Glutamatergic neuron (in vitro differentiated cells): ENCODE measurements at places on chromosomes 3 and 15. TPM values are rescaled to one million over a fixed set of nuclear protein-coding genes. Genes with fewer than 3 reads are reported as not detected.

DNA sequence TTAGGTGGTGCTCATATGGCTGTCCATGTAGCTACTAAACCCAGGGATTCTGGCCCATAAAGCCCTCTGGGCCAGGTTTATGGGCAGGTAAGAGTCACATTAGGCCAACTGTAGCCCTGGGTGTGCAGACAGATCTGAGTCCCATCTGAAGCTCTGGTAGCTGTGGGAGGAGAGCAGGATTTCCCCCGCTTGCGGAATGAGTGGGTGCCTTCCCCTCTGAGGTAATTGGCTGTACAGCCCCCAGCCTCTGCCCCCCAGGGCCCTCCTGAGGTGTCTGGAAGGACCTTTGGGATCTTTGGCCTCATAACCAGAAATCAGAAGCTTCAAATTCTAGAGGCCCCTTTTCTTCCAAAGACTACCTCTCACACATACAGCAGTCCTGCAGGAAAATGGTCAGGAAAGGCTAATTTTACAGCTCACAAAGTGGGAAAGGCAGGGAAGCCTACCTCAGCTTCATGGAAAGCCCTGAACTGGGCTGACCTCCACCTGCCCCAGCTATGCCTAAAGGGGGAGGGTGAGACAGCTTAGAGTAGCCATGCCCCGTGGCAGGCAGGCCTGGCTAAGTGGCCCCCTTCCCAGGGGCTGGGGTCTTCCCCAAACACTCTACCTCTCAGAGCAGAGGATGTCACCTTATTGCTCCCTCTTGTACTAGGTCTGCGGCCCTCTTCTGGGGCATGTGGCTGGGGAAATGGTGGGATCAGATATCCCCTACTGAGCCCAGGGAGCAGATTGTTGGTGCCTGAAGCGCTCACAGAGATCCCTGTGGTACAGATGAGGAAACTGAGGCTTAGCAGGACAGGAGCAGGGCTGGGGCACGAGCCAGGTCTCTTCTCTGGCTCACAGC, 16.8 kb downstream of the HEMK1 start:
- DNase-seq: no peak

DNA sequence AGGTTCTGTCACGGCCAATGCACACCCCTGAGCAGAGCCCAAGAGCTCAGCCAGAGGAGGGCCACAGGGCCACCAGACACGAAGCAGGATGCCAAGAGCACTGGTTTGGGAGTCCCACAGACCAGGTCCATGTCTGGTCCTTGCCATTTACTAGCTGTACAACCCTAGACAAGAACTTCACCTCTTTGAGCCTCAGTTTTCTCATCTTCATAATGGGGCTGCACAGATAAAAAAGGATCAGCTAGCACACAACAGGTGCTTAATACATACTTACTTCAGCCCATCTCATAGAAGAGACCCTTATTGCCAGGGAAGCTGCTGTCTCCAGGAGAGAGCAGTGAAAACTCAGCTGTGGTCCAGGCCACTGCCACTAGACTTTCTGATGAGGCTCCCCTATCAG, 152.0 kb downstream of the NUP210 start:
- DNase-seq: no peak

GRCh38 chr15:35912196-35912595, 366.2 kb upstream of the DPH6 start:
- no peak for DNase-seq

GRCh38 chr3:97927704-97928103, 44.5 kb downstream of the RIOX2 start:
- DNase-seq: no peak

Gene OXTR
- total RNA-seq: 4.0 TPM

GRCh38 chr3:148955544-148956346, 35.6 kb upstream of the GYG1 start:
- DNase-seq: no peak

- DNase-seq: no peak
Observed at GRCh38 chr3:151460228-151460627, 633 bp downstream of the IGSF10 start.

GRCh38 chr3:187935623-187936156, 190.4 kb upstream of the BCL6 start:
- DNase-seq: no peak

Gene EIF4A2
- 441 TPM for total RNA-seq

- DNase-seq: no peak
Observed at GRCh38 chr15:59519329-59519728, 81.3 kb downstream of the FAM81A start.

DNA sequence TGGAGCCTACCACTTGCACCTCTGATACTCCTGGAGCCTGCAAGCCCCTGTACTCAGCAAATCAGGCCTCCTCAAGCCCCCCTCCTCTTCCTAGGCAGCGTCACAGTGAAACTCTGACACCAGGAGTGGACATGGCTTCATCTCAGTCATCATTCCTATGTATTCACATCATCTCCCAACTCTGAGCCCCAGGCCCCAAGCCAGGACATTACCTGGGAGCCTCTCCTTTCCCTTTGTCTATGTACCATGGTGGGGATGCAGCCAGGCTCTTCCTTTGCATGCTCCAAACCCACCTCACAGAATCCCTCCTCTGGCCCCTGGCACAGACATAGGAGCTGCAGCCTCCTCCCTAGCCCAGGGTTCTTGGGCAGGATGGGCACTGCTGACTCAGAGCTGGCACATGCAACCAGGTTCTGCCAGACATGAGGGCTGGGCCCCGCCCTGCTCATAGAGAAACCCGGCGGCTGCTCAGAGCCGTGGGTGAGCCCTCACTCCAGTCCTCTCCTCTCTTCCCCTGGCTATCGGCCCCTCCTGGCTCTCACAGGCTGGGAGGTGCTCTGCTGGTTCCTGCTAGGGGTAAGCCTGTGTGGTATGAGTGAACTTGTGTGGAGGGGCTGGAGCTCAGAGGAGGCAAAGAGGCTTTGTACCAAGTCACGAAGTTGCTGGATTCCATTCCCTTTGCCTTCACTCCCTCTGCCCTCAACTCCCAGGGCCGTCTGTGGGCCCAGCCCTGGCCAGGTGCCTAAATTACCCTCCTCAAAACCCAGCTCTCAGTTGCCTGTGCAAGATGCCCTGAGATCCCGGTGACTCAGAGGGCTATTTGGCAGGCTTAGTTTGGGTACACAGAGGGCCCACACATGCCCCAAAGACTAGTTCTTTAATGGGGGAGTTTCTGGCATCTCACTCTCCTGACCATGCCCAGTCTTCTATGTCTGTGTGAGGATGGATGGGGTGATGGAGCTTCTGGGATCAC, 1.9 kb upstream of the PLCD1 start:
- no peak for DNase-seq

GRCh38 chr3:178350763-178351162, 185.5 kb upstream of the KCNMB2 start:
- DNase-seq: no peak

Gene PRRT3
- total RNA-seq: 8.9 TPM

Gene C2CD4A
- 0.20 TPM for total RNA-seq

Gene CNTN3
- total RNA-seq: 2.2 TPM

Gene ROBO2
- 330 TPM for total RNA-seq

Gene SPG21
- total RNA-seq: 82.7 TPM

- DNase-seq: no peak
Observed at GRCh38 chr3:17110660-17111396, 226.1 kb downstream of the PLCL2 start.

DNA sequence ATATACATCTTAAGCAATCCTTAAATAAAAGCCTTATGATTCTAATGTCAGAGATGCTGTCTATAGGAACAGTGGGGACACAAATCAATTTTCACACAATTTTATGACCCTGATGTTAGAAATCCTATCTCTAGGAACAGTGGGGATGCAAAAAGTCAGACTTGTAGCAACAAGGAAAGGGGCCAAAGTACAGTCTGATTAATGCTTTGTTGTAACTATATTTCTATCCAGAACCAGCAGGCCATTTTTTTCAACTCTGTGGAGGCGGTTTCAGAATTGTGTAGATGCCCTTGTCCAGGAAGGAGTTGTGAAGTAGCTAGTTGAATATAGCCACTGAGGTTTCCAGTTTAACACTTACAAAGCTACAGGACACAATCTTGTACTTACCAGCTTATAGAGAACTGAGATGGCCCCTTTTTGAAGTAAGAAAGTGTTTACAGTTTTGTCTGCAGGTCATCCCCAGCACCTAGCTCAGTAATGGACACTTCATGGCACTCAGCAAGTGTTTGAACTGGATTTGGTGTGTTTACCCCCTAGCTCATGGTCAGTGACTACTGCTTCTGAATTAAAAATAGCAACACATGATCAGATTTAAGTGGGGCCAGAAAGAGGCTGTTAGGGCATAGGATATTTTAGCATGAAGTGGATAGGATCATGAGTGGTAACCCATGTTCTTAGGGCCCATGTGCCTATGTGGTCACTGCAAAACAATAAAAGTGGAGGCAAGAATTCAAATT, 54.3 kb downstream of the RAB7A start:
- no peak for DNase-seq

DNA sequence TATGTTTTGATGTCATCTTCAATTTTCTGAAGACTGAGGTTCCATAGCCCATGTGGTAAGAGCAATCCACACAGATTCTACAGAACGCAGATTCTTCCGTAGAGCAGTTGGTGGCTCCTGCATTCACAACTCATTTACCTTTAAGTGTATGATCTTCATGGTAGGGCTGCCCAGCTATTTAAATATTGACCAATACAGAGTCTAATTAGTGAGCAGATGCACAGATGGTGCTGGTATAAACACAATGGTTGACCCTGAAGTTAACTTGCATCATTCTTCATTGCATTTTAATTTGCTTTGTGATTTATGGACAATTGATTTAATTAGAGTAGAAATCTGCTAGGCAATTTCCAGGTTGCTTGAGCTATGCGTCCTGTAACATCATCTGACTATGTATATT, 269.2 kb downstream of the SQOR start:
- no peak for DNase-seq

Gene OSTN
- 3.8 TPM for total RNA-seq

Gene TEX55
- total RNA-seq: not detected

DNA sequence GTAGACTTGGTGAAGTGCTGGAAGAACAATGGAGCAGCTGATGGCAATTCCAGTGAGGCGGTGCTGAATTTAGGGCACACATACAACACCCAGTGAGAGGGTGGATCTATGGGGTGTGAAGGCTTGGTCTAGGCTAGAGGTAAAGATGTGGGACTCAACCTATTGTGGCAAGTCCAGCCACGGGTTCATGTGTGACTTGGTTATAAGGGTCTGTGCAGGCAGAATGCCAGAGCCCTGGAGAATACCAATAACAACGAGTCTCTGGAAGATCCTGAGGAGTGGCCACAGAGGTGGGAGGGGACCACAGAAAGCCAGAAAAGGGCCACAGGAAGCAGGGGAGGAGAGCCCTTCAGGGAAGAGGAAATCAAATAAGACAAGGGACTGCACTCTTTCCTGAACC, 55.0 kb downstream of the VGLL4 start:
- no peak for DNase-seq

Gene CMTM7
- total RNA-seq: 95.5 TPM

DNA sequence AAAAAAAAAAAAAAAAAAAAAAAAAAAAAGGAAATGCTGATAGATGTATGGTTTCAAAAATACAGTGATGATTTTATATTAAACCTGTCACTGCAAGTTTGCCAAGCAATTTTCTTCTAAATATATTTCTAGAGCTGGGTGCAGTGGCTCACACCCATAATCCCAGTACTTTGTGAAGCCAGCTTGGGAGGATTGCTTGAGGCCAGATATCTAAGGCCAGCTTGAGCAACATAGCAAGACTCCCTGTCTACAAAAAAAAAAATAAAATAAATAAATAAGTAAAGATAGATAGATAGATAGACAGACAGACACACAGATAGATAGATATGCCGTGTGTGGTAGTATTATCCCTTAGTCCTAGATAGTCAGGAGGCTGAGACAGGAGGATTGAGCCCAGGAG, 41.4 kb upstream of the ST3GAL6 start:
- no peak for DNase-seq

Gene SNX22
- total RNA-seq: 4.6 TPM

DNA sequence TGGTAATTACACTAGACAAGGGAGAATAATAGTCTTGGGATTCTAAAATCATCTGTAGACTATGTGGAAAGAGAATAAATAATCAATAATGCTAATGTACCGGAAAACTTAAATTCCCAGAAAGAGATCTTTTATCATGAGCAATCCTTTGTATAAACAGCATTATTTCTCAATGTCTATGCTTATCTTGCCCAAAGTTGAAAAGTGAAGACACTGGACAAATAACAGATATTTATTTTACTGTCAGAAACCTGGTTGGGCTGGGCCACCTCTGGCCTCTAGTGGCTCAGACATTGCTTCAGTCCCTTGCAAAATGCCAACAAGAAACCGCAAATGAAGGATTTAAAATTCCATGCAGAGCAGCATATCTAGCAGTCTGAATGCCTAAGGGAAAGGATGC, 409.9 kb downstream of the FHIT start:
- no peak for DNase-seq

GRCh38 chr15:37823601-37824275, 110.7 kb upstream of the TMCO5A start:
- DNase-seq: no peak

DNA sequence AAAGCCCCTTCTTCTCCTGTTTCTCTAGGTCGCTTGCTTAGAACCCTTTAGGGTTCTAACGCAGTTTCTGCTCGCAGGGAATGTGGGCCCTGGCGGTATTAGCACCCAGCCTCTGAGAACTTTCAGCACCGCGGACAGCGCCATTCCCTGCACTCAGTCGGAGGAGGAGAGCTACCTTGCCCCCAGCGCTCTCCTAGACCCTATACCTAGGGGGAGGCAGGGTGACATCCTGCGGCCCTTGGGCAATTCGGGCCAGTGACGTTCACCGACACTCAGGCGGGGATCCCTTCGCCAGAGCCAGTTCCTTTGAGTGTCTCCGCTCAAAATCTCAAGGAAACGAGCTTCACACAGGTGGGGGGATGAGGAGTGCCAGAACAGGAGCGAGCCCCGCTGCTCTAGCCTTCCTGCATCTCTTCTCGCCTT, 1.3 kb downstream of the SLC7A14 start:
- peak; percentile 27 for DNase-seq

DNA sequence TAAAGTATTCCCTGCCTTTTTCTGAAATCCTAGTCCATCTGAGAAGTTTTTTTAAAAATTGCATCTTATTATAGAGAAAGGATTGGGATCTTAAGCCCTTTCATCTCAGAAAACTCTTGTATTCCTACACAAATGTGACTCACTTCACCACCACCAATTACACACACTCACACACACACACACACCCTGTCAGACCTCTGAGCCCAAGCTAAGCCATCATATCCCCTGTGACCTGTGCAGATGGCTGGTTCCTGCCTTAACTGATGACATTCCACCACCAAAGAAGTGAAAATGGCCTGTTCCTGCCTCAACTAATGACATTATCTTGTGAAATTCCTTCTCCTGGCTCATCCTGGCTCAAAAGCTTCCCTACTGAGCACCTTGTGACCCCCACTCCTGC, 1181.9 kb downstream of the ROBO2 start:
- DNase-seq: no peak

Gene CLDN18
- total RNA-seq: not detected

Gene FANCD2
- 7.0 TPM for total RNA-seq

Gene SCN11A
- total RNA-seq: 0.78 TPM

GRCh38 chr15:74044267-74045110, 37.9 kb downstream of the GOLGA6A start:
- DNase-seq: no peak

GRCh38 chr15:52008359-52008697, 10.7 kb upstream of the MAPK6 start:
- DNase-seq: no peak

Gene TMEM212
- total RNA-seq: not detected
